ENCODE measurements at places on chromosomes 6 and 20.
A peak's percentile ranks its signal among the peaks of the same experiment; 100 is the strongest.

- DNase-seq = peak; percentile 48
These were observed 11.0 kb downstream of the UQCC2 start for GRCh38 chr6:33700391-33701050.

- DNase-seq = no peak
These were observed 327.4 kb downstream of the KIF16B start for GRCh38 chr20:16245879-16246278.

DNA sequence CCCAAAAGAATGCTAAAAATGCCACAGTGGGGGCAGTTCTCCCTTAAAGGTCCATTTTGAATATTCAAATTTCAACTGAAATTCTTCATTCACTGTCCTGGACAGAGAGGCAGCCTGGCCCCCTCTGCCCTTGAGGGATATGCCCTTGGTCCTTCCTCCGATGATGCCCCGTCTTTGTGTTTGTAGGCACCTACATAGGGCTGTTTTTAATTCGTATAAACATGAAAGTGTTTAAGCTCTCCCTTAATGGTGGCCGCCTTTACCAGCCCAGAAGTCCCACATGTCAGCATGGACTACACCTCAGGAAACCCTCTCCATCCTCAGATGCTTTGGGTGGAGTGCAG, 70.2 kb downstream of the SSR1 start:
- DNase-seq = no peak

DNA sequence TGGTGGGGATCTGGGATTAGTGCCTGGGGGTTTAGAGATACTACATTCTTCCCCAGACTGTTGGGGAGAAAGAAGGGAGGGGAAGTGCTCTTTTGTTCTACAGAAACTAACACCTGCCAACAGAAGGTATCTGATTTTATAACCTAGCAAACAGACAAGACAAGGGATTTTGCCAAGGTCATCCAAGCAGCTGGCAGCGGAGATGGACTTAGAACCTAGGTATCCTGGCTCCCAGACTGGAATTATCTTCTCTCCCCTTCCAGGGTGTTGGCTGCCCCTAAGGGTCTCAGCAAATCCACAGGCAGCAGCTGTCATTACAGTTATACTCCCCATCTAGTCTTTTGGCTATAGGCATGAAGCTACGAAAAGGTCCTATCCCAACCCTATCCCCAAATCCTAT, 8.4 kb downstream of the SDC4 start:
- DNase-seq = no peak

DNA sequence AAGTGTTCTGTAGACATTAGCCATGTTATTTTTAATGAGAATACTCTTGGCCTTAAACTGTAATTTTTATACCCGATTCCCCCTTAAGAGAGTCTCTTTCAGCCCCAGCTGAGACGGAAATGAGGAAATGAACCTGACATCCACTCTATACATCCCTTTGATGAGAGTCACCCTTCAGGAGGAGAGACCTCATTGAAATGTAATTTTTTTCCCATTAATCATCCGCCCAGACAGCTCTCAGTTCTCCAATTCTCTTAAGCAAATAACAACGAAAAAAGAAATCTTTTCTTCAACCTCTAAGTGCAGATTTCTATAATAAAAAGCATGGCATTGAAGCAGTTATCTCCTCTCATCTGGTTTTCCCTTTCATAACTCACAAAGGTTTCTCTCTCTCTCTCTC, 243.8 kb upstream of the PMEPA1 start:
- no peak for DNase-seq

GRCh38 chr20:23970049-23970448, 18.5 kb downstream of the GGTLC1 start:
- no peak for DNase-seq

DNA sequence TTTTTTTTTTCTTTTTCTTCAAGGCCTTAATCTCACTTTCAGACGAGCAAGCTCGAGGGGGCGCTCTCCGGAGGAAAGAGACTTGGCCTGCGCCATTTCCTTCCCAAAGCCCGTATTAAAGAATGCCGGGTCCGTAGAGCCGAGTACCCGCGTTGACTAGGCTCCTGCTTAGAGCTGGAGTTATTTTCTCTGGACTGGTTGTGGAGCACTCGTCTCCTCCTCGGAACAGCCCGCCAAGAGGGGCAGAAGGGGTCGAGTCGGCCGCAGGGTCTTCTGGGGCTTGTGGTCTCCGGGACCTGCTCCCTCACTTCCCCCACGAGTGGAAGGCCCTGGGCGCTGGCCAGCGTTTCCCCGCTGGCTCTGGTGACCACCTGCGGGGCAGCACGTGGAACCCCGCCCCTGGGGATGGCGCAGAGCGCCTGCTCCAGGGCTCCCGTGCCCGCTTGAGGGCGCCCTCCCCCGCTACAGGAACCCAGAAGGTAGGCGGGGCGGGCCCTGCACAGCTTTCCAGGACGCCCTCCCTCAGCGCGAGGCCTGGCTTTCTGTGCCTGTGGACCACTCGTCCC, 2.7 kb upstream of the MEI4 start:
- DNase-seq = no peak

DNA sequence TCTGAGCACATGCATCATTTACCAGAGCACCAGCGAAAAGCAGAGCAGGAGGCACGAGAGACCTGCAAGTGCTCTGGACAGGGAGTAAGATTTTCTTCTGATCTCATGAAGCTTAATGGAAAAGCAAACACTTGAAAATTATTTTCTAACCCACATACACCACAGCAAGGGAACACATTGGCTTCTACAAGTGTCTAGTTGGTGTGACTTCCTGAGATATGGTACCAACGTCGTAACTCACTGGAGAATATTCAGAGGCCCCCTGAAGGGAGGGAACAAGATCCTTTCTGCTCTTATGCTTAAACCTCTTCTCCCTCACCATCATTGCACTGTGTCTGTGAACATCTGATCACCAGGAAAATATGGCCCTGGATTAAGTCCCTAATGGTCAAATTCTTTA, 48.6 kb downstream of the PSMB1 start:
- no peak for DNase-seq

GRCh38 chr6:88290411-88290810, 124.3 kb upstream of the CNR1 start:
- no peak for DNase-seq

DNA sequence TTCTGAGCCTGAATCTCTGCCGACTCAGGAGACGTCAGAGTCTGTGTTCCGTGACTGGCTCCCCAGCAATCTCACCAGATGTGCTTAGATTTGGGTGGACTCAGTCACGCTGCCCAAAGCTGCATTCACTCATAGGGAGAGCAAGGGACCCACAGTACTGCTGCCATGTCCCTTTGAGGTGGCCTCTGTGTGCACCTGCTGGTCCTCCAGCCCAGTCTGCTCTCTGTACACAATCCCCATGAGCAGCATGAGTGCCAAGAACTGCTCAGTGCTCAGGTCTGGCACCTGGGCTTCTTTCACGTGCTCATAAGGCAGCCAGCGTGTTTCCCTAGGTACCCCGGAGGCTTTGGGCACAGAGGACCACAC, 44.2 kb upstream of the TIAM2 start:
- DNase-seq = no peak

- no peak for DNase-seq
These were observed 287.2 kb downstream of the QKI start for GRCh38 chr6:163701762-163702161.

DNA sequence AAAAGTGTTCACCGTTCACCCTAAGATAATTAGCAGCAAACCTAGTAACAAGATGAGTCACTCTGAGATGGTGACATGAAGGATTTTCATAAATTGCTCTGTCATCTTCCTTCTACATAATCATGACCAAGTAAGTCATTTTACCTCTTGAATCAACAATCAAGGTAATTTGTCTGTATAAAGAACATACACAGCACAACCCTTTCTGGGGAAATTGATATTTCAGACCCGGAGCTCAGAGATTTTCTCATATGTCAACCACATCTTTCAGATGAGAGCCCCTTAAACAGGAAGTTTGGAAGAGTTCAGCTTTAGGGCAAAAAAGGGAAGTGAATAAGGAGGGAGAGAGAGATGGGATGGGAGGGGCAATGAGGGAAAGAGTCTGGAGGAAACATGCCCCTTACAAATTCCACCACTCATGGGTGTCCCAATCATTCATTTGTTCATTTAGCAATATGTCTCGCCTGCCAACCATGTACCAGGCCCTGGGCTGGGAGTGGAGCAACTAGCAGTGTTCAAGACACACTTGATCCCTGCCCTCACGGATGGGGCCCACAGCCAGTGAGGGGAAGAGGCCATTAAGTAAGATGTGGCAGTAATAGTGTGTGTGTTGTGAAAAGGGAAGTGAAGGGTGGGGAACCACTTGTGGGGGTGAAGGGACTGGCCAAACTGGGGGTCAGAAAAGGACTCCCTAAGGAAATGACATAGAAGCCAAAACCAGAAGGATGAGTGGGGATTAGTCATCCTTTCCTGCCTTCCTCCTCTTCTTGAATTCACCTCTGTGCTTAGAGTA, 190.9 kb downstream of the MAFB start:
- DNase-seq = no peak

DNA sequence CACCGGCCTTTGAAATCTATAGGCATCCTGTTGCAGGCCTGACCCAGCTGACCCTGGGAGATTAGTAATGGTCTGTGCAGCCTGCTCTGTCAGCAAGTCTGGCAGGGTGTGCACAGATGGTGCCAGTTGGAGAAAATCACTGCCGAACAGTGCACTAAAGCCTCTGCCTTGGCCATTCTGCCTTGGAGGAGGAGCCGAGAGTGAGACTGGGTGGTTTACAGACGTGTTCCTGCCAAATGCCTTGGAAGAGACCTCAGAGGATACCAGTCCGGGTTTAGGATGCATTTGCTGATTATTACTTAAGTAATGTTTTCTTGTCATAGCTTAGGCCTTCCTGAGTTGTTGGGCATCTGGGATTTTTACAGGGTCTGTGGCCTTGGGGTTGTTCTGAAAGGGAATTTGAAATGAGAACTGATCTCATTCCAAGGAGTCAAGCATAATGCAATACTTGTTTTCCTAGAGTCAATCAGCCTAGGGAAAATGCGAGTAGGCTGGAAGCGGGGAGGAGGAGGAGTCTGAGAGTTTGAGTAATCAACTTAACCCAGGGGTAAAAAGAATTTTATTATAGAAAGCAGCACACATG, 292.1 kb downstream of the SOX4 start:
- DNase-seq = no peak

GRCh38 chr20:62066983-62067433, 1.3 kb upstream of the TAF4 start:
- DNase-seq = no peak

- DNase-seq = no peak
These were observed 14.7 kb upstream of the CHD6 start for GRCh38 chr20:41632896-41633295.

GRCh38 chr6:116631379-116631990, 15.2 kb downstream of the RSPH4A start:
- DNase-seq = no peak

DNA sequence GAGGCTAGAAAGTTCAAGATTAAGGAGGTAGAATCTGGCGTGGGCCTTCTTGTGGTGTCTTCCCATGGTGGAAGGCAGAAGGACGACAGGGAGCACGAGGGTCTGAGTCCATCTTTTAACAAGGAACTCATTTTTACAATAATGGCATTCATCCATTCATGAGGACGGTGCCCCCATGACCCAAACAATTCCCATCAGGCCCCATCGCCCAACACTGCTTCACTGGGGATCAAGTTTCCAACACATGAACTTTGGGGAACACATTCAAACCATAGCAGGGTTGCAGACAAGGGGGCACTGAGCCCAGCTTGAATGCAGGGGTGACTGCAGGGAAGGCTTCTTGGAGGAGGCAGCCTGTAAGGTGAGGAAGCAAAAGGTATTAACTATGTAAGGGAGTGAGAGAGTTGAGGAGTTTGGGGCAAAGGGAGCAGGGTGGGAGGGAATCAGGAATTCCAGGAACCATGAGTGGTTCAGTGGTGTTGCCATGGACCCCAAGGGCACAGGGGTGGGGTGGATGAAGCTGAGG, 5.5 kb downstream of the RAB44 start:
- DNase-seq = no peak

DNA sequence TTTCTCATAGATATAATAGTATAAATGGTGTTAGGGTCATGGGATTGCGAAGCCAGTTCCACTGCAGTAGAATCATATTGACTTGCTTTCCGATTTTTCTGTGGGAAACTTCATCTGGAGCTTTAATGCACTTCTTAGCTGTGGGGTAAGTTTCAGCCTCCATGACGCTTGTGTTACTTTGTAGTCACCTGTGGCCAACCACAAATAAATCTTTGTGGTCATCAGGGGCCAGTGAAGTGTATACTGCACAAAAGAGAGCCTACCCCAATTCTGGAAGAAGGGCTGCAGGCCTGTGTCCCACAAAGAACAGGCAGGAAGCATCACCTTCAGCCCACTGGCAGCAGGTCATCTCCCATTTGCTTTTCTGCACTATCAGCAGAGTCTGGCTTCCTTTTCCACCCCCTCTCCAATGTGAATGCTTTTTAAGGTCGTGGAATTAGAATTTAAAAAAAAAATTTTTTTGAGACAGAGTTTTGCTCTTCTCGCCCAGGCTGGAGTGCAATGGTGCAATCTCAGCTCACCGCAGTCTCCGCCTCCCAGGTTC, 32.0 kb downstream of the MTHFD1L start:
- DNase-seq = no peak

GRCh38 chr6:142681099-142681498, 263.9 kb downstream of the HIVEP2 start:
- DNase-seq = no peak

DNA sequence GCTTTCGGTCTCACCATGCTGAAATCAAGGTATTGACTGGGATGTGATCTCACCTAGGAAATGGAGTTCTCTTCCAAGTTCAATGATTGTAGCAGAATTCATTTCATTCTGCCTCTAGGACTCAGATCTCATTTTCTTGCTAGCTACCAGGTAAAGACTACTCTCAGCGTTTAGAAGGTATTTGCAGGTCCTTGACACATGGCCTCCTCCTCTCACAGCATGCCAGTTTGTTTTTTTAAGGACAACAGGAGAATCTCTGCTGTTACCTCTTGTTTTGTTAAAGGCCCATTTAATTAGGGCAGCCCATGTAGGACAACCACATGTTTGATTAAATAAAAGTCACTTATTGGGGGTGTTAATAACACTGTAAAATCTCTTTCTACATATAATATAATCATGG, 757.8 kb downstream of the EYS start:
- no peak for DNase-seq

DNA sequence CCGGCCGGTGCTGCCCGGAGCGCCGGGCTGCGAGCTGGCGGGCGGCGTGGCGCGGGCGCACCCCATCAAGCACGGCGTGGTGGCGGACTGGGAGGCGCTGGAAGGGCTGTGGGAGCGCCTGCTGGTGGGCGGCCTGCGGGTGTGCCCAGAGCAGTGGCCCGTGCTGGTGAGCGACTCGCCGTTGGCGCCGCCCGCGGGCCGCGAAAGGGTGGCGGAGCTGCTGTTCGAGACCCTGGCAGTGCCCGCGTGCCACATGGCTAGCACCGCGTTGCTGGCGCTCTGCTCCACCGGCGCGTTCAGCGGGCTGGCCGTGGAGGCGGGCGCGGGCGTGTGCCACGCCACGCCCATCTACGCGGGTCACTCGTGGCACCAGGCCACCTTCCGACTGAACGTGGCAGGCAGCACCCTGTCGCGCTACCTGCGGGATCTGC, 517 bp downstream of the ACTL10 start:
- DNase-seq = no peak

GRCh38 chr20:46621492-46621891, 29.8 kb downstream of the SLC13A3 start:
- DNase-seq = no peak

- DNase-seq = no peak
These were observed 5.2 kb downstream of the SIRPA start for GRCh38 chr20:1900321-1900801.

- DNase-seq = no peak
These were observed 65.2 kb upstream of the PIM1 start for GRCh38 chr6:37104824-37105147.

- no peak for DNase-seq
These were observed 92.5 kb downstream of the TBXT start for GRCh38 chr6:166075186-166075585.

- no peak for DNase-seq
These were observed 248.8 kb downstream of the TFAP2A start for GRCh38 chr6:10166031-10166430.
